ENCODE measurements at places on chromosomes 1 and 21.
A peak's percentile ranks its signal among the peaks of the same experiment; 100 is the strongest.

DNA sequence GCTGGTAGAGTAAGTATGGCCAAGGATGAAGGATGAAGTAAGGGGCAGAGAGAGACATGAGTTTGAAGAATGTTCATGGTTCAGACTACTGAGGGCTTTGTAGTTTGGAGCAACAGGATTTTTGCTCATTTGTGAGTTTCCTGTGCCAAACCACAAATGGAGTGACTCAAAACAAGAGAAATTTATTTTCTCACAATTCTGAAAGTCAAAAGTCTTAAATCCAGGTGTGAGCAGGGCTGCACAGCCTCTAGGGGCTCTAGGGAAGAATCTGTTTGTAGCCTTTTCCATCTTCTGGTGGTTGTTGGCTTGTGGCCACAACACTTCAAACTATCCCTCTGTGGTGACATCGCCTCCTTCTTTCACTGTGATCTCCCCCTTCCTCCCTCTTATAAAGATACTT is 58.9 kb downstream of the RHOU start:
- no peak for DNase-seq

DNA sequence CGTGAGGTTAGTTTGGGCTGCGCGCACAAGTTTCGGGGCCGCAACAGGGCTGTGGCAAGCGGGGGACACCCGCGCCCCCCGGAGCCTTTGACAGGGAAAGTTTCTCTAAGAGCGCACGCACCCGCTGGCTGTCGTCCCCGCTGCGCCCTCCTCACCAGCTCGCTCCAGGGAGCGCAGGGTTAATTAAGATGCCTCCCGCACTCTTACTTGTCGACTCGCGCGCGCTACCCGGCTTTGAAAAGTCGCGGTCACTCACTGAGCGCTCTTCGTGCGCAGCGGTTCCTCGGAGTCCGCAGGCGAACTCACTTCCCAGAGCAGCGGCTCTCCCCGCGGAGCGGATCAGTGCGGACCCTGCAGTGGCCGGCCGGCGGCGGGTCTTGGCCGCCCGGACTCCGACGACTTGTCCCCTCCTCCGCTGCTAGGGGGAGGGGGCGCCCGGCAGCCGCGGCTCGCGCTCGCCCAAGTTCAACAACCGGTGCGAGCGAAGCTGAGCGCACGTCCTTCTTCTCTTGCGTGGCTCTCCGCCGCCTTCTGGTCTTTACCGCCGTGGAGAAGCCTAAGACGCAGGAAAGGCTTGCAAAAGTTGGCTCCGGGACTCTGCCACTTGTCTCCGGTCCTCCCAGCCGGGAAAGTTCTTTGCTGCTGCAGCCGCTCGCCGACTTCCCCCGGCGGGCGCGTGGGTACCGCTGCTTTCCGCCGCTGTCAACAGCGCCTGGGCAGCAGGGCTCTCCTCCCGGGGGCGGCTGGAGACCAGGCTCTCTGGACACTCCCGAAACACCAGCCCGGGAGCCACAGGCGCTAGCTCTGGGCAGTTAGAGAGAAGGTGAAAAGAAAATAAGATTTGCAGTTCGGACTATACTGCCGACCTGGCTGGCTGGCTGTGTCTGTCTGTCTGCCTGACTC is 506 bp downstream of the JUN start:
- no peak for DNase-seq

- DNase-seq: no peak
Observed at GRCh38 chr1:202710070-202711045, at the start of gene SYT2. TSS of gene SYT2 (minus strand) at chr1:202710454. CDS start at chr1:202605772, 104,682 bp downstream.

- peak; percentile 100 for DNase-seq
Observed at GRCh38 chr1:39170731-39171667, 33.5 kb upstream of the MACF1 start.

GRCh38 chr1:39987869-39988268 is 32.9 kb downstream of the MFSD2A start:
- no peak for DNase-seq

DNA sequence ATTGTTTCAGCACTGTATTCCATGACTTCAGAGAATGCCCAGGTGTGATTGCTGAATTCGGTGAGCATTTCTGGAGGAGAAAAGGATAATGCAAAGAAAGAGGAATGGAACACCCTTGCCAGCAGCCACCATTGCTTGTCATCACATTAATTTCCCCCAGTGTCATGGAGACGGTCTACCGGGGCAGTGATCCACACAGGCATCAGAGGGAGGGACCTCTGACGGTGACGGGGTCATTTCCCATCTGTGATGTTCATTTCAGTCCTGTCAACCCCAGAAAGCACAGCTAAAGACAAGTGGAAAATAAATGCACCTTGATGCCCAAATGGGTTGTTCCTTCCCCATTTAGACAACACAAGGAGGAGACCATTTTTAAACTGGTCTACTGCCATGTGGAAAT is 376.4 kb downstream of the PCP4 start:
- no peak for DNase-seq

DNA sequence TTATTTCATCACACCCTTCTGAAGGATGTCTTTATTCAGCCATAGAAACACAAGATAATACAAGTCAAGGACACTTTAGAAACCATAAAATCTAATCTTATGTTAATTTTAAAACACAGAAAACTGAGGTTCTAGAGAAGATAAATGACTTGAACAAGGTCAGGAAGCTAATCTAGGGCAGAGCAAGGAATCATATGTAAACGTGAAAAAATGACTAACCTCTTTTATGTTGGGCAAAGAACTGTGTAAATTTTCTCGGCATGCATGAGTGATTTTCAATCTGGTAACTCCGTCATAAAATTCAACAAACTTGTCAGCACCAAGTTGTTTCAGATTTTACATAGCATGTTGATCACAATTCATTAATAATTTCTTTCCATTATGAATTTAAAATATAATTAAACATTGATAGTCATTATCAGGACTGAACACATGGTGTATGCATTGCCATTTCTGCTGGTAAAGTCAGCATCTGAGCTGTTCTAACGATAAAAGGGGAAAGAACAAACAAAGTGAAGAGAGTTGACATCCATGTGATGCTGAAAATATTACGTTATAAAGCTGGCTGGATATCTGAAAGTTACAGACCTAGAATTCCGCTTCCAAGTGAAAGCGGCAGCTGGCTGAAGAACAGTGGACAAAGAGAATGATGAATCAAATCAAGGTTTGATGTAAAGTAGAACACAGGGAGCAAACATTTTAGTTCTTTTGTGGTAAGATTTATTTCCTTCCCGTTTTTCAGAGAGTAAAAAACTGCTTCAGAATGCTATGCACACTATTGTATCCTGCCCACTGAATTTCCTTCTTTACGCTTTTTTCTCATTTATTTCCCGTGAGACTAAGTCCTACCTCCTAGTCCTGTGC is 1037.4 kb upstream of the TMPRSS15 start:
- DNase-seq: no peak

DNA sequence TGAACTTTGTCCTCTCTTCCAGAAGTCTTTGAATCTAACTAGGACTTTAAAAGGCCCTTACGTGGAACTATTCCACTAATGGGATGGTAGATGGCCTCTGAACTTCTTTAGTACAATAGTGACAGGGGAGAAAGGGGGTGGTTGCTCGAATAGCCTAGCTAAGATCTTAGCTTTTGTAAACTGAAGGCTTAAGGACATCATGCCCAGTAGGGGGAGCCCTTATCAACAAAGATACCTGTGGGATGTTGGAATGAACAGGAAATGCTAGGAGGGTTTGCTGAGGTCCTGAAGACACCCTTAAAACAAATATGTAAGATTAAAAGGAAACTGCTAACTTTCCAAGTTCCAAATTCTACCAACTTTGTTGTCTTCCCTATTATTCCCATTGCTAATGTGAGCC is 33.2 kb downstream of the NHLH2 start:
- DNase-seq: peak; percentile 58

DNA sequence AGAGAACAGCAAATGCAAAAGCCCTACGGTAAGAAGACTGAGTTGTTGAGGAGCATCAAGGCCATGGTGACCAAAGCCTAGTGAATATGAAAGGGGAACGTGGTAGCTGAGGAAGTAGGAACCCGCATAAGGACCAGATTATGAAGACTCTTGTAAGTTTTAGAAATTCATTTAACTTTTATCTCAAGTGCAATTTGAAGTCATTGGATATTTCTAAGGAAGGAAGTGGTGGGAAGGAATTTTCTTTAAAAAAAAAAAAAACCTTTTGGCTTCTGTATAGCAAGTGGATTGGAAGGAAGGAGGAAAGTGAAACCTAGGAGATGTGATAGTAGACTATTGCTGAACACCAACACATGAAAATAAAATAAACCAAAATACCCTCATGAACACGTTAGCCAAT is 119.0 kb downstream of the TNFSF18 start:
- DNase-seq: no peak

- no peak for DNase-seq
Observed at GRCh38 chr1:59361766-59362165, 64.9 kb downstream of the FGGY start.

DNA sequence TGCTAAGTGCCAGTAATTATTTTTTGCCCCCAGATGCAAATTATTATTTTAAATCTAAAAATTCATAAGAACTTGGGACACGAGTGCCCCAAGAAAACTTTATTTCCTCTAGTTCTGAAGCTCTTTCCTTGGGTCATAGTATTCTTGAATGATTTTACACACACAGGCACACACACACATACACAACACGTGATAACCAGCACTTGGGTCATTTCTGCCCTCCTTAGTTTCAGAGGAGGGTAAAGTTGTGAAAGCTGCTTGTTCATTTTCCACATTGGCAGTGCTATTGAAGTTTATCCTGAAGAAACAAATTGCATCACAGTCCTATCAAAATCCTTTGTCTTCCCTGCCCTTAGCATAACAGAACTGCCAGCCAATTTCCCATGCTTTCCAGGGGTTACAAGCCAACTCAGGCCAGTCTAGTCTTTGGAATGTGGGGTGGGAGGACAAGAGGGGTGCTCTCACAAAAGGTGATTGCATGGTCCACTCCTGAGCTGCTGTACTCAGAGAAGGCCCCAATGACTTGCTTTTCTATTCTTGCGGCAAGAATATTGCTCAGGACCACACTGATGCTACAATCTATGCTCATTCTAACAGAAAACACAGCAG is 98.5 kb upstream of the POGK start:
- DNase-seq: no peak

- DNase-seq: no peak
Observed at GRCh38 chr1:117590273-117590925, 15.4 kb upstream of the TENT5C start.

GRCh38 chr1:229204921-229205777 is 65.8 kb upstream of the RAB4A start:
- DNase-seq: no peak

DNA sequence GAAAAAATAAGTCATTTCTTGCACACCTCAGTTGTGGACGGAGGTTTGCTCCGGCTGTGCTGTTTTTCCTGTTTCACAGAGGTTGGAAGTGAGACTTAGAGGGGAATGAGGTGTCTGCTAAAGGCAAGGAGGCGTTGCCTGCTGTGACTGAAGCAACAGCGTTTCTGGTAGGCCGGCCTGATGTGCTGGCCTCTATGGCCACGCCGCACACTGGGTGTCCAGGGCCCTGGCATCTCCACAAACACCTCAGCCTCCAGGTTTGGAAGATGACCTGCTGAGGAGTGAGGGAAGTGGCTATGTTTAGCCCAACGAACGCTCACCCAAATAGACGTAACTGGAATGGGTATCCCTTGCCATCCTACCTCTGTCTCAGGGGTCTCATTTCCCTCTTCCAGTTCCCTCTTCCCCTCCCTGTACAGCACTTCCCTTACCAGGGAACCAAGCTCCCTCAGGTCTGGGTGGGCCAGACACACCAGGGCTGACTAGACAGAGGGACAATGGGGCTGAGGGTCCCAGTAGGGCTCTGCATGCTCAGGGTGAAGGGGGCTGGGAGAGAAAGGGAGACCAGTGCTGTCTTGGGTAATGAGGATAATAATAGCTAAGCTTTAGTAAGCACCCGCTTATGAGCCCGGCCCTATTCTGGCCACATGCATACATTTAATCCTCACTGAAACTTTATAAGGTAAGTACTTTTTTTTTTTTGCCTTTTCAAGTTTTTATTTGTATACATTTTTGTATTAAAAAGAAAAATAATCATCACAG is 11.9 kb downstream of the CACNA1S start:
- no peak for DNase-seq

DNA sequence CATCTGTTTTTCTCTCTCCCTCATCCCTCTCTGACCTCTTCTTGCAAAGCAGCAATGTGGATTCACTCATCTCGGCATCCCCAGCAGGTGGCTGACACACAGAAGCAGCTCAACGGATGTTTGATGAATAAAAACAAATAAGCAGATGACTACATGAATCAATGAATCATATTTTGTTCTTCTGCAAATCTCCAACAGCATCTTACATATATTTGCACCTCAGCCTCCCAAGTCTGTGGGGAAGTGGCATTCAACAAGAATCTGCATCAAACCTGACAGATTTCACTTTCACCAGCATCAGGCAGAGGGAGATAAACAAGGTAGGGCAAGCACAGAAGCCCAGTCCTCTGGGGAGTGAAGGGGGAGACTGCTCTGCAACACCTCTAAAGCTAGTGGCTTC is 34.0 kb downstream of the CAPN8 start:
- no peak for DNase-seq

DNA sequence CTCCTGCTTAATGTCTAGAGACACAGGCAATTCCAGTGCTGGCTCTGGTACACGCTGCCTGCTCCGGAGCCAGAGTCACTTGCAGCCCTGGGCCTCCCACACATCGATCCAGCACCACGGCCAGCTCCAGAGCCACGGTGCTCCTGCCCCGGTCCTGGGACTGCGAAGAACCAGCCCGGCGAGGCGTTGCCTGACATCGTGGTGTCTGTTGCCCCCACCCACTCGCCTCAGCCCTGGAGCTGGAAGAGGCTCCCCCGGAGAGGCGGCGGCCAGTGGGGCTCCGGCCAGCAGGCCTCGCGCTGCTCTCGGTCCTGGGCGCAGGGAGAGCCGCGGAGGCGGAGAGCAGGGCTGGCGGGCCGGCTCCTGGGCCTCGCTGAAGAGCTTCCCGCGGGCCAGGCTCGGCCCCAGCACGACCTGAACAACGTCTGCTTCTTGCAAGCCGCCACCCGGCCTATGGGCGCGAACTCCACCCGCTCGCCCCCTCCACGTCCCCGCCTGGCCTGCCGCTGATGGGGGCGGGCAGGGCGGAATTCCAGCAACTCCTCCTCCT is 364.8 kb downstream of the CEP170 start:
- no peak for DNase-seq

DNA sequence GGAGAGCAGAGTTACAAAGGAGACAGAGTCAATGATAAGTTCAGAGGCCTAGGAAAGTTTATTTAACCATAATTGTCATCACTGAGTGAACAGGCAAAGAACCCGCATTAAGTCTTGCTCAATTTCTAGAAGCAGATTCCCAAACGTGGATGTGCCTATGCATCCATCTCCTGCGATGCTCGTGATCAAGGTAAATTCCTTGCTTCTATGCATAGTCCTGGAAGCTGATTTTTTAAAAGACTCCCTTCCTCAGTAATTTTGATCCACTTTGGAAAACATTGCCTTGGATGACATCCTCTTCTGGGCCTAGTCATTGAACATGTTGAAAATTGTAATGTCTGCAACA is 116.4 kb downstream of the TNFSF18 start:
- DNase-seq: no peak

GRCh38 chr1:230407351-230407750 is 18.8 kb downstream of the PGBD5 start:
- DNase-seq: no peak

DNA sequence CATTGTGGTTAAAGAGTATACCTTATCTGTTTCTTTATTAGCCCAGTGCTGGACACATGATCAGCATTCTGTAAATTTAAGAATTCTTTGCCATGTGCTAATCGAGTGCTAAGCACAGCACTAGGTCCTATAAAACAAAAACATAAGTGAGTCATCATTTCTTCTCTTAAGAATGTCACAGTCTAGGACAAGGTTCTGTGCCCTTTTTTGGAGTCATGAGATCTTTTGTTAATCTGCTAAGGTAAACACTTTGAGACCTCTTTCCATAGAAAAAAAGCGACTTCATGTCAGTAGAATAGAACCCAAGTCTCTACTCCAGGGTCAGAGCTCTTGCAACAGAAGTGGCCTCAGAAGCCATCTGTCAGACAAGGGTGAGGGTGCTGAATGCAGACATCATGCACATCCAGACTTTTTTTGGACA is 70.0 kb upstream of the NFIA start:
- DNase-seq: no peak

Measured in NCI-H2107 (cell line).